ENCODE measurements at places on chromosomes 16 and 17.

DNA sequence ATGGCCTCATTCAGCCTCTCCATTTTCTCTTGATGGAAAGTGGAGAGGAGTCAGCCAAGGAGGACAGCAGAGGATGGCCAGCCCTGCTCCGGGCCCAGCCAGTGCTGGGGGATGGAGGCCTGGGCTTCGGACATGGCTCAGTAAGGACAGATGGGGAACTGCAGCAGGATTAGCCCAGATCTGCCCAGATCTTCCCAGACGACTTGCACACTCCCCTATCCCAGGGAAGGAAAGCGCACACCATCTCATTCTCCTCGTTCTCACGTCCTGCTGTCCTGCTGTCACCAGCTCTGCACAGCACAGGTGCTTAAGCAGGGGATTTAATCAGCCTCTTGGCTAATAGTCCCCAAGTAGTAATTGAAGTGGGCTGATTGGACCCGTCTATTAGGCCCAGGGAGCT, 100.2 kb upstream of the SDK2 start:
- DNase-seq = no peak

- DNase-seq = no peak
Observed at GRCh38 chr16:27742333-27742732, 192.4 kb downstream of the KATNIP start.

DNA sequence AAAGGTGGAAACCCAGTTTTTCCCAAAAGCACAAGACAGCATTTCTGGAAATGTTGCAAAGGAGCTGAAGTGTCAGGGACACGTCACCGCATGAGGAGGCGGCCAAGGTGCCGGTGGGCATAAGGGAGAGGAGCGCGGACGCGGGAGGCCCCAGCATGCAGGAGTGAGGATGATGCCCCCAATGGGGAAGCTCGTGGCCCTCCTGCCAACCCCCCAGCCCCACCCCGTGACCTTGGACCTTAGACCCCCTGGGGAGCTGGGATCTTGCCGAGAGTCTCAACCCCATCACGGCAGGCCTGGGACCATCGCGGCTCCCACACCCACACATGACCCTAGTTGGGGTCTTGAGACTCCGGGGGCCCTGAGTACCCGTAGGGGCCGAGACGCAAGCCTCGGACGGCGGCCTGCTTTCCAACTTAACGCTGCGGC, 119.4 kb upstream of the METRNL start:
- DNase-seq = no peak

DNA sequence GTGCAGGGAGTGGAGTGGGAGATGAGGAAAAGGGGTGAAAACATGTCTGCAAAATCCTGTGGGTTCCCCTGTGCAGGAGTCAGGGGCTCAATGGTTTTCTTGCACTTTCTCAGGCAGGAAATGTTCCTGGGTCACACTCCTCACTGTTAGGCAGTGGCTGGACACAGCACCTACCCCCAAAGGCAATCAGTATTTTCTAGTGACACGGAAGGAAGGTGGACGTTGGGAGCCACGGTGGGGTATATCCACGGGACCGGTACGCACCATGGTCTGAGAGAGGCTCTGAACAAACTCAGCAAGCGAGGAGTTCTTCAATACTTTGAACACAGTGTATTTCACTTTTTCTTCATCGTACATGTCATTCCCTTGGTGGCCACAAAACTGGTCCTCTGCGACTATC, 20.9 kb downstream of the LITAFD start:
- no peak for DNase-seq

- no peak for DNase-seq
Observed at GRCh38 chr16:57021757-57022156, 32.4 kb downstream of the NLRC5 start.

- peak; percentile 78 for DNase-seq
Observed at GRCh38 chr17:2157081-2157480, 102.2 kb downstream of the HIC1 start.

GRCh38 chr16:66364117-66364958, 2.2 kb upstream of the CDH5 start:
- DNase-seq = peak; percentile 23
